Progenitor cell of endocrine pancreas (in vitro differentiated cells): ENCODE measurements at places on chromosomes 12 and 14. TPM values are rescaled to one million over a fixed set of nuclear protein-coding genes. Genes with fewer than 3 reads are reported as not detected.

GRCh38 chr12:123937707-123938591 lies 34.7 kb downstream of the CCDC92 start:
- no peak for DNase-seq

DNA sequence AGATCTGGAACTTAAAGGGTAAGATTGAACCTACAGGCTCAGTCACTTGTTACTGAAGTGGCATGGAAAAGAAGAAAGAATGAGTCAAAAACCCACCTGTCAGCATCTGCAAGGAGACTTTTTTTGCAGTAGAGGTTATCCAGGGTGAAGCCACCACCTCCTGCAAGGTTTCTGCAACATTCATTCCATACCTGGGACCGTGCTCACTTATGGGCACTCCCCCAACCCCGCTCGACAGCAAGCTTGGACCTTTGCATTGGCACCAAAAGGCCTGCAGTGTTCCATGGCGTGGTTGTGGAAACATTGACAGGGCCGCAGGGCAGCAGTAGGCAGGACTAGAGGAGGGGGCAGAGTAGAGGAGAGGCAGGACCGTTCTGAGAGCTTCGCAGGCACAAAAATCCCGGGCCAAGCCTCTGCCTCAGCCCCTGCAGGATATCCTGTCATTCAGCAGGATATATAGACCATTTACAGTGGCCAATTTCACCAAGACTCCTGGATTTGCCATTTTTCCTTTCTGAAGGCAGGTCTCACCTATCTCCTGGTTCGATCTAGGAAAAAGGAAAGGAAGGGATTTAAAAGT lies at the start of gene STAB2:
Gene STAB2 (plus strand): TSS at position 483 of the 580 bp plus-strand sequence. CDS start 204 bp downstream, outside the sequence.
- no peak for DNase-seq

DNA sequence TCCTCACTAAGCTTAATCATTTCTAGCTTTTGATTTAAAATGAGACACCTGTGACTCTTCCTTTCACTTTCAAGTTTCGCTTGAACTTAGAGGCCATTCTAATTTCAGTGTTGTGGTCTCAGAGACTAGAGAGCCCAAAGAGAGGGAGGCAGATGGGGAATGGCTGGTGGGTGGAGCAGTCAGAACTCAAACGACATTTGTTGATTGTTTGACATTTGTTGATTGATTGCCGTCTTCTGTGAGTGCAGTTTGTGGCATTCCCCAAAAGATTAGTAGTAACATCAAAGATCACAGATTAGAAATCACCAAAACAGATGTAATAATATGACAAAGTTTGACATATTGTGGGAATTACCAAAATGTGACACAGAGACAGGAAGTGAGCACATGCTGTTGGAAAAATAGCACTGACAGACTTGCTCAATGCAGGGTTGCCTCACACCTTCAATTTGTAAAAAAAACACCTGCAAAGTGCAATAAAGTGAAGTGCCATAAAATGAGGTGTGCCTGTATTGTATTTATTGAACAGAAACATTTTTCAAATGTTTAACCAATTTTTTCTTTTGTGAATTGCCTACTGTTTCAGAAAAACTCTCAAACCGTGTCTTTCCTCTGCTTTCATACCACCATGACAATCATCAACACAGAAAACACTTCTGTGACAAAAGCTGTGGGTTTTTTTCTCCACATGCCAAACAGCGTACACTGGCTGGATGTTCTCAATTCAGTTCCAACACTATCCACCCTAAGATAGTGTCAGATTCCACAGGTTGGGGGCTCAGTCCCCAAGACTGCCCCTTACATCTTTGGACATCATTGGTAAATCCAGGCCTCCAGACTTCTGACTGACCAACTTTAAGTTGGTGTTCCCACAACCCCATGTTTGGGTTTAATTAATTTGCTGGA lies 376.3 kb upstream of the RGS6 start:
- no peak for DNase-seq

- no peak for DNase-seq
These were observed 147.4 kb downstream of the SLC38A4 start for GRCh38 chr12:46678426-46678825.

- no peak for DNase-seq
These were observed 21.7 kb downstream of the GNS start for GRCh38 chr12:64737539-64737938.

DNA sequence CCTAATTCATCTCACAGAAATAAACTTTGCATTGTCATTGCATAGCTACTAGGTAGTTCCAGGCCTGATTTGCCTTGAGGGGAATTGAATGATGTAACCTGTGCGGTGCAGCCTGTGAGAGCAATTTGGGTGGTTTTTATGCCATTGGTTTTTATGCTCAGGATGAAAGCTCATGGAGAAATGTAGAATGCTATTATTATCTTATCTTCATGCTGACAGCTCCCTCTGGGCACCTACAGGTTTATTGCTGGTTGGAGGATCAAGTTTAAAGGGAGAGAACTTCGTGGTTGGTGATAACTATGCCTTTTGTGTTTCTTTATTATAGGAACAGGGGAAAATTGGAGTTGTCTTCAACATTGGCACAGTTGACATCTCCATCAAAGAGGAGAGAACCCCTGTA lies 547.9 kb downstream of the DIO2 start:
- no peak for DNase-seq

NTS gene
- total RNA-seq: 3.6 and 5.7 TPM in 2 replicates

MAGOHB gene
- 48.3 and 50.3 TPM in 2 replicates for total RNA-seq

KIAA0586 gene
- 17.7 and 19.8 TPM in 2 replicates for total RNA-seq

ANG gene
- 8.0 and 8.3 TPM in 2 replicates for total RNA-seq

TMCC3 gene
- total RNA-seq: 15.9 and 18.7 TPM in 2 replicates

PTPRB gene
- 0.38 and 0.55 TPM in 2 replicates for total RNA-seq

APPL2 gene
- 158 and 159 TPM in 2 replicates for total RNA-seq

STXBP6 gene
- 11.7 and 11.9 TPM in 2 replicates for total RNA-seq
